ENCODE measurements at places on chromosomes 6 and 20.

GRCh38 chr6:66675906-66676305 is 968.9 kb upstream of the EYS start:
- DNase-seq = no peak

- DNase-seq = no peak
Measured at GRCh38 chr6:148521158-148521557, 178.5 kb downstream of the SASH1 start.

- no peak for DNase-seq
Measured at GRCh38 chr6:110392727-110393126, 22.6 kb downstream of the DDO start.

DNA sequence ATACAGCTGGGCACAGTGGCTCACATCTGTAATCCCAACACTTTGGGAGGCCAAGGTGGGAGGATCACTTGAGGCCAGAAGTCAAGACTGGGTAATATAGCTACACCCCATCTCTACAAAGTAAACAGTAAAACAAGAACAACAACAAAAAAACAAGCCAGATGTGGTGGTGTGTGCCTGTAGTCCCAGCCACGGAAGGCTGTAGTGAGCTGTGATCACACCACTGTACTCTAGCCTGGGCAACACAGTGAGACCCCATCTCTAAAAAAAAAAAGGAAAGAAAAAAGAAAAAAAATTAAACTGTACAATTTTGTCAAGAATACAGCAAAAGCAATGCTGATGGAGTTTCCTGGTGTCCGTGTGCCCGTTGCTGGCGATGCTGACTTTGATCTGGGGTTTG is 47.2 kb upstream of the SLCO4A1 start:
- no peak for DNase-seq

DNA sequence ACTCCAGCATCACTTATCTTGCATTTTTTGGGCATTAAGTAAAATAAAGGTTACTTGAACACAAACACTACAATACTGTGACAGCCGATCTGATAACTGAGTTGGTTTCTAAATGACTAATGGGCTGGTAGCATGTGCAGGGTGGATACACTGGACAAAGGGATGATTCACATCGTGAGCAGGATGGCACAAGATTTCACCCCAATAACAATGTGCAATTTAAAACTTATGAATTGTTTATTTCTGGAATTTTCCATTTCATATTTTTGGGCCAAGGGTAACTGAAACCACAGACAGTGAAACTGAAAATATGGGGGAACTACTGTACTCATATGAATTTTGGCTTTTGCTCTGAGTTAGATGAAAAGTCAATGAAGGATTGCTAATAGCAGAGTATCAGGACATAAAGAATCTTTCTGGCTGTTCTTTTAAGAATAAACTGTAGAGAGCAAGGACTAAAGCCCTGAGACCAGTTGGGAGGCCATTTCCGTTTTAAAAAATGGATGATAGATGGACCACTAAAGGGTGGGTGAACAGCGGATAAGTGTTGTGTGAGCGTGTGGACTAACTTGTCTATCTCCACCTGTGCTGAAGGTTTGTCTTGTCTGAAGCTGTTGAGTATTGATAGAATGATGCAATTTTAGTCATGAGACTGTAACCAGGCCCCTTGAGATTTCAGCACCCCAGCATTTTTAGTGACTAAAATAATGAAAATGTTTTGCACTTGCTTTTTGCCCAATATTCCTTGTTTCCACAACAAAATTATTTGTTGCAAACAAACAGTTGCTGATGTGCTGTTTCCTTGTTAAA is 8.2 kb downstream of the SPINT3 start:
- no peak for DNase-seq

Data from CD4-positive, alpha-beta T cell treated with Interleukin-6 for 4 hours (primary cell).